ENCODE measurements at places on chromosomes 5 and 9.

- no peak for DNase-seq
Observed at GRCh38 chr9:126613651-126614050, at the start of gene LMX1B. Gene LMX1B, plus strand, starts transcription at chr9:126613928. Its CDS starts 522 bp downstream, at chr9:126614450.

GRCh38 chr9:30977965-30978364 lies 1406.5 kb upstream of the ACO1 start:
- DNase-seq, result no peak

- DNase-seq, result no peak
Observed at GRCh38 chr5:109708813-109709212, 19.1 kb downstream of the MAN2A1 start.

- DNase-seq, result no peak
Observed at GRCh38 chr5:80220245-80220897, 35.5 kb downstream of the SERINC5 start.

DNA sequence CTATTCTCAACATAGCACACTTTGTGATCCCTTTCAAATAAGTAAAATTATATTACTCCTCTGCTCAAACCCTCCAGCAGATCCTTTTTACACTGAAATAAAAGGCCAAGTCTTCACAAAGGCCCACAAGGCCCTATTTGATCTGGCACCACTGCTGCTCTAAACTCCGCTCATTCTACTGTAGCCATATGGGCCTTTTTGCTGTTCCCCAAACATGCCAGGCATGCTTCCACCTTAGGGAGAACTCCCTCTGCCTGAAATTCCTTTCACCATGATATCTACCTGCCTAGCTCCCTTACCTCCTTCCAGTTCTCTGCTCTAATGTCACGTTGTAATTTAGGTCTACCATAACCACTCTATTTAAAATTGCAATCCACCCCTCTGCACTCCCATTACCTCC lies 28.3 kb downstream of the NRG2 start:
- no peak for DNase-seq

DNA sequence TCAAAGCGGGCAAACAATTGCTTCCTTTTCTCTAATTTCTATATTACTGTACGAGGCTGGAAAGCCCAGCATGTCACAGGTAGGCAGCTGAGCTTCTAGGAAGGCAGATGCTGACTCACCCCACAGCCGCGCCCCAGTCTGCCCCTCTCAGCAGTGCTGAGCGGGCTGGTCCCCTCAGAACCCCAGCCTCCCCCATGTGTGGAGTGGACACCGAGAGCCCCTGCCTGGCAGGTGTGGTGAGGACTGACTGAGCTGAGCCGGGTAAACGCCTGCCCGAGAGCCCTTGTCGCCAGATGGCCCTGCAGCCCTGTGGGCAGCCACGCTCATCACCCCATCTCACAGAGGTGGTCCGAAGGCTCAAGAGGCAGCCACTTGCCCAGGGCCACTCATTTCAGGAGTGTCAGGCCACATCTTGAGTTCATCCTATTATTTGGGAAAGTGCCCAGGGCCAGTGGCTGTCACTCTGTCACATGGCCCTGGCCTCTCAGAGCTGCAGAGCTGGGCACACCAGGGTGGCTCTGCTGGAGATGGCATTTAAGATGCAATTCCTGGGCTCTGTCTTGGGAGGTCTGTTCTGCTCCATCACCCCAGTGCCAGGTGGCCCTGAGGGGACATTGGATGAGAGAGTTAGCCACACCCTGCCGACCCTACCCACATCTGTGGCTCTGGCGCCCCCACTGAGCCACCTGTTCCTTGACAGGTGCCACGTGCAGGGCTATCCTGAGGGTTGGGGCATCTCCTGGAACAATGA lies 12.4 kb downstream of the CARD19 start:
- peak; percentile 2 for DNase-seq

DNA sequence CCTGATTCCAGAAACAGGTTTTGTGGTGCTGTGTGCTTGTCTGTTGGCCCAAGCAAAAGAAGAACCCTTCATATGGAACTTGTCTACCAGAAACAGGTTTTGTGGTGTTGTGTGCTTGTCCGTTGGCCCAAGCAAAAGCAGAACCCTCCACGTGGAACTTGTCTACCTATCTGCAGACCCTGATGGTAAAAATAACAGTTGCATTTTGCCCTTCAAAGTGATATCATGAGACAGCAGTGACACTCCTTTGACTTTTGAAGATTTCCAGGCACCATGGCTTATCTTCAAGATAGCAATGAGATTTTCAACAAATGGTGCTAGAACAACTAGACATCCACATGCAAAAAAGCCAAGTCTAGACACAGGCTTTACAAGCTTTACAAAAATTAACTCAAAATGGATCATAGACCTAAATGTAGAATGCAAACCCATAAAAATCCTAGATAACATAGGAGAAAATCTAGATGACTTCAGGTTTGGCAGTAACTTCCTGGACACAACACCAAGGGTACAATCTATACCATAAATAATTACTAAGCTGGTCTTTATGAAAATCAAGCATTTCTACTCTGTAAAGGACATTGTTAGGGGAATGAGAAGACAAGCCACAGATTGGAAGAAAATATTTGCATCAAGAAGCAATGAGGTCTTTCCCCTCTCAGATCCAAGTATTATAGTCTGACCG lies 16.8 kb downstream of the MACROH2A1 start:
- no peak for DNase-seq

GRCh38 chr9:115237385-115237998 lies 119.5 kb upstream of the TNC start:
- DNase-seq, result no peak

- no peak for DNase-seq
Observed at GRCh38 chr5:91848453-91848852, 465.3 kb upstream of the ARRDC3 start.

DNA sequence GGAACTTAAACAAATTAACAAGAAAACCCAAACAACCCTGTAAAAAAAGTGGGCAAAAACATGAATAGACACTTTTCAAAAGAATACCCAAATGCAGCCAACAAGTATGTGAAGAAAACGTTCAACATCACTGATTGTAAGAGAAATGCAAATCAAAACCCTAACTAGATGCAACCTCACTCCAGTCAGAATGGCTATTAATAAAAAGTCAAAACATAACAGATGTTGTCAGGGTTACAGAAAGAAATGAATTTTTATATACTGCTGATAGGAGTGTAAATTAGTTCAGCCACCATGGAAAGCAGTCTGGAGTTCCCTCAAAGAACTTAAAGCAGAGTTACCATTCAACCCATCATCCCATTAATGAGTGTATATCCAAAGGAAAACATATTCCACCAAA lies 479.0 kb downstream of the MTRR start:
- no peak for DNase-seq

- DNase-seq, result no peak
Observed at GRCh38 chr5:56088967-56089829, 94.4 kb upstream of the IL6ST start.

GRCh38 chr5:65625743-65626142 lies 916 bp downstream of the SHLD3 start:
- no peak for DNase-seq

Data from thoracic aorta (tissue), 2 donors.